ENCODE measurements at places on chromosomes 7 and 10.

- DNase-seq = no peak
Observed at GRCh38 chr10:1454951-1455350, 282.4 kb downstream of the ADARB2 start.

DNA sequence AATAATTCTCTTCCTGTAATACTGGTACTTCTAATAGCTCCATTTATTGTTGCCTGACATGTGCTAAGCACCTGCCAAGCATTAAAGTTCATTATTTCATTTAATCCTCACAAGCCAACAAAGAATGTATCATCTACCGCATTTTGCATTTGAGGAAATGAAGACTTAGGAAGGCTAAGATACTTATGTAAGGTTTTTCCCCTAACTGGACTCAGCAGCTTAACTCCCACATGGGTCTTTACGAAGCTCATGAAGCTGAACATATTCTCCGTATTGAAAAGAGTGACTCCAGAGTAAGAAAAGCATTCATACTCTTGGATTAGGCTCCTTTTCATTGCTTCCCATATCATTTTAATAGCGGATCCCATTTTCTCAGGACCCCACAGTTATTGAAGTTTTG is 155.7 kb upstream of the TMEM72 start:
- no peak for DNase-seq

DNA sequence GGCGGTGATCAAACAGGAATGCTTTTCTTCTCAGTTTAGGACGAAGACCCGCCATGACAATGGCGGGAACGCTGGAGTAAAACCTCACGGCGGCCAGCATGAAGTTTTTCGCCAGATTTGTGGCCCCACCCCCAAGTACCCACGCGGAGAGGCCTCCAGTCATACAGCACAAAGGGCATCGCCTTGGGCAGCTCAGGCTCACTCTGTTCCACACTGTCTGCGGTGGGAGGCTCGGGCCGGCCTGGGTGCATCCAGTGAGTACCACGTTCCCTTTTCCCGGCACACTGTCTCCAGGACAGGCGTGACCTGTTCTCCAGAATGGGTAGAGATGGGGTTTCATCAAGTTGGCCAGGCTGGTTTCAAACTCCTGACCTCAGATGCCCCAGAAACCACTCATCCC is 27.3 kb downstream of the ASB13 start:
- DNase-seq = no peak

GRCh38 chr7:117993377-117994003 is 120.2 kb upstream of the CTTNBP2 start:
- DNase-seq = no peak

- no peak for DNase-seq
Observed at GRCh38 chr10:77547307-77548050, 90.1 kb downstream of the KCNMA1 start.

GRCh38 chr10:127679642-127680255 is 57.2 kb upstream of the FOXI2 start:
- no peak for DNase-seq

- DNase-seq = no peak
Observed at GRCh38 chr7:15821484-15822427, 135.3 kb upstream of the MEOX2 start.

All from CD4-positive, alpha-beta T cell treated with Interleukin-1 beta for 1 hour (primary cell).